ENCODE measurements at places on chromosomes 12 and 14. TPM values are rescaled to one million over a fixed set of nuclear protein-coding genes. Genes with fewer than 3 reads are reported as not detected.

The SDSL gene
- total RNA-seq, result 8.5 TPM

The SERPINA1 gene
- 9.8 TPM for total RNA-seq

The KRT72 gene
- 22.1 TPM for total RNA-seq

The TSHR gene
- total RNA-seq, result 0.36 TPM

The PIWIL1 gene
- total RNA-seq, result 16.2 TPM

The MYBPC1 gene
- total RNA-seq, result 302 TPM

DNA sequence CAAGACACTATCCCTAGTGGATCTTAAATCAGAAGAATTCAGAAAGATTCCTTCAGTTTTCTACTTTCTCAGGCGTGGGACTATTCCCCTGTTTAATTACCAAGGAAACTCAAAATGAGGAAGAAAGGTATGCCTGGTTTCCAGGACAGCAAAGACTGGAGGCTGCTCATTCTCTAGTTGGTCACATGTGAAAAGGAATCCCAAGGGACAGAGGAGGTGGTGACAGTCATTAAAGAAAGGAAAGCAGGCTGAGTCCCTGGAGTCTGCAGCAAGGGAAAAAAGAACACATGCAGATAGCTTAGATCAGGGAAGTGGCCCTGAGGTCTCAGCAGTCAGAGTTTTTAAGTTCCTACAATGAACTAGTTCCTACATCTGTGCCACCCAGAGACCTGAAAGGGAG lies 165.4 kb upstream of the CCDC198 start:
- H3K4me1 ChIP-seq, result no peaks in the 10 kb centered on the region
- no peak overlapping the region for H3K4me3 ChIP-seq

GRCh38 chr12:109744986-109745942 lies 31.6 kb downstream of the FAM222A start:
- H3K4me3 ChIP-seq, result no peak overlapping the region
- H3K4me1 ChIP-seq, result no peaks in the 10 kb centered on the region
- H3K27ac ChIP-seq, result no peak overlapping the region
- DNase-seq, result no peak
- H3K36me3 ChIP-seq, result no peaks in the 10 kb centered on the region

GRCh38 chr12:109707470-109707821 lies 6.2 kb upstream of the FAM222A start:
- no peak for DNase-seq
- H3K4me1 ChIP-seq, result no peaks in the 10 kb centered on the region
- no peak overlapping the region for H3K27ac ChIP-seq

- H3K4me1 ChIP-seq, result no peaks in the 10 kb centered on the region
- H3K27ac ChIP-seq, result peak overlapping the region; percentile 49
- no peak overlapping the region for H3K4me3 ChIP-seq
- H3K27me3 ChIP-seq, result no peaks in the 10 kb centered on the region
These were observed 79.5 kb downstream of the ETV6 start for GRCh38 chr12:11729008-11729407.

DNA sequence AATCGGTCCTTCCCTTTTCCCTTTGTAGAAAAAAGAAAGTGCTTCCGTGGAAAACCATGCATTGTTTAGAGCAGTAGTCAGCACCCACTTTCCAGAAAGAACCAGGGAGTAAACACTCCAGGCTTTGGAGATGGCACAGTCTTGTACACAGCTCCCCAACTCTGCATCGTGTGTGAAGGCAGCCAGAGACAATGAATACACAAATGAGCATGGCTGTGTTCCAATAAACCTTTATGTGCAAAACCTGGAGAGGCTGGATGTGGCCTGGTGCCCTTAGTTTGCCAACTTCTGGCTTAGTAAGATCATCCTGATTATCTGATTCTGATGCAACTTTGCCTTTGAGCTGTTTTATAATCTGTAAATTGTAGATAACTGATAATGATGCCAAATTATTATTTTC lies 463.4 kb upstream of the TMEM132C start:
- H3K4me3 ChIP-seq, result no peak overlapping the region
- H3K27ac ChIP-seq, result no peak overlapping the region
- no peaks in the 10 kb centered on the region for H3K4me1 ChIP-seq
- no peak for DNase-seq
- H3K36me3 ChIP-seq, result no peaks in the 10 kb centered on the region
- no peaks in the 10 kb centered on the region for H3K27me3 ChIP-seq

GRCh38 chr12:120497524-120498150 lies 1.7 kb downstream of the DYNLL1 start:
- peak overlapping the region; percentile 75 for H3K4me3 ChIP-seq
- no peak for DNase-seq
- no peaks in the 10 kb centered on the region for H3K27me3 ChIP-seq

GRCh38 chr12:74899031-74899829 lies 310.4 kb downstream of the KCNC2 start:
- H3K27ac ChIP-seq, result no peak overlapping the region
- H3K4me1 ChIP-seq, result no peaks in the 10 kb centered on the region
- H3K36me3 ChIP-seq, result no peaks in the 10 kb centered on the region
- no peaks in the 10 kb centered on the region for H3K27me3 ChIP-seq

DNA sequence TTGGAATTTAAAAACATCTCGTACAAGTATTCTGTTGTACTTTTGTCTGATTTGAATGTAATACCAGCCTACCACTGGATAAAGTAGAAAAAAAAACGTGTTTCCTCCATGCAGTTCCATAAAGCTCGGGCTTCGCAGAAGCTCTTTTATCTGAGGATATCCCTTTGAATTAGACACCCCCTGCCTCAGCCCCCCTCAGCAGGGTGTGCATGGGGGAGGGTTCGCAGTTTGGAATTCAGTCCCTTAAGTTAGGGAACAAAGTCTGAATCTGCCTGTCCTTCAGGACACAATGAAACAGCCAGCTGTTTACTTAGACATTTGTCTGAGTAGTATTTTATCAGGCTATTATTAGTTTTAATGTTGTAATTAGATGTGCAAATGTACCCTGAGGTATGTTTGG lies 234.0 kb upstream of the CAND1 start:
- DNase-seq, result no peak
- no peaks in the 10 kb centered on the region for H3K4me1 ChIP-seq
- H3K27ac ChIP-seq, result no peak overlapping the region

GRCh38 chr14:104341532-104342434 lies 203.4 kb downstream of the KIF26A start:
- no peak for DNase-seq
- no peaks in the 10 kb centered on the region for H3K36me3 ChIP-seq
- peaks cover 14% of the 10 kb centered on the region for H3K4me1 ChIP-seq
- H3K27me3 ChIP-seq, result no peaks in the 10 kb centered on the region

DNA sequence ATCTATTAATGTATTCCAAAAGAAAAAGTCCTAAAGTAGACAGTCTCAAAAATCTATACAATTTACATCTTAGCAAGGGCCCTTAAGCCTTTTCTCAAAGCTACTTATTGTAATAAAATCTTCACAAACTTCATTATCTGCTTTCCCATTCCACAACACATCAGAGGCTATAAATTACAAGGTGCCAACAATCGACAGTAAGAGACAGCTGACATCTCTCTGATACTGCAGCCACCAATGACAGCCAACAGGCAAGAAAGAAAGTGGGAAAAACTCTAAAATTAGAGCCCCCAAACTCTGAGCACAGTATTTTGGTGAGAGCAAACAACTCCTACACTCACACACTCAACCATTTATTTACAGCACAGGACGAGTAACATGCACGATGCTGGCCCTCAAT lies 2.2 kb downstream of the ANGEL1 start:
- no peak overlapping the region for H3K27ac ChIP-seq
- no peak for DNase-seq
- H3K4me3 ChIP-seq, result no peak overlapping the region
- no peaks in the 10 kb centered on the region for H3K4me1 ChIP-seq
- H3K27me3 ChIP-seq, result no peaks in the 10 kb centered on the region

- H3K4me3 ChIP-seq, result no peak overlapping the region
- no peaks in the 10 kb centered on the region for H3K36me3 ChIP-seq
- no peak for DNase-seq
- H3K4me1 ChIP-seq, result no peaks in the 10 kb centered on the region
- no peak overlapping the region for H3K27ac ChIP-seq
These were observed 44.3 kb upstream of the BDKRB2 start for GRCh38 chr14:96160076-96160912.

GRCh38 chr14:55448141-55448614 lies 7.8 kb upstream of the TBPL2 start:
- H3K4me1 ChIP-seq, result no peaks in the 10 kb centered on the region
- no peaks in the 10 kb centered on the region for H3K36me3 ChIP-seq
- no peaks in the 10 kb centered on the region for H3K27me3 ChIP-seq
- H3K27ac ChIP-seq, result no peak overlapping the region

- H3K27ac ChIP-seq, result no peak overlapping the region
- DNase-seq, result no peak
- no peak overlapping the region for H3K4me3 ChIP-seq
- no peaks in the 10 kb centered on the region for H3K4me1 ChIP-seq
- no peaks in the 10 kb centered on the region for H3K36me3 ChIP-seq
- H3K27me3 ChIP-seq, result no peaks in the 10 kb centered on the region
These were observed 174.1 kb upstream of the SFSWAP start for GRCh38 chr12:131536766-131537165.

DNA sequence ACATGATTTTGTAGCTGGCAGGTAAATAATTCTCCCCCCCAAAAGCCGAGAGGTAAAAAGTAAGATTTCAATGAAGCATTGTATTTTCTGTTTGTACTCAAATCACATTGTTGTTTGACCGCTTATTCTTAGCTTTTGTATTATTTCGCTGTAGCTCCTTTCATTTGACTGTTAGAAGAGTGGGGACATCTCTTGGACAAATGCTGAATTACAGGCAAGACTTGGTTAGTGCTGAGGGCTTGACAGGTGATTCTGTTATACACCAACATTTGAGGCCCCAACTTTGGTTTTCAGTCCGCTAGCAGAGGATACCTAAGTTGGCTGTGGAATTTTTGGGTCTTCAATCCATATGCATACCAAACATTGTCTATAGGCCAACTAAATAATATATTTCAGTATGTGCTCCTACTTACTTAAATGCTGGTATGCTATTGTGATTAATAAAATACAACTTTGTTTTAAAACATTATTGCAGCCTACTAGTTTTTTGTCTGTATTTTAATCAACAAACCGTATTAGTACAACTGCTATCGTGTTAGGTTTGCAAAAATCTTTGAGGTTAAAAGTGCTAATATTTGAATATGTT lies 102.2 kb downstream of the ERC1 start:
- peak; percentile 33 for DNase-seq
- no peaks in the 10 kb centered on the region for H3K36me3 ChIP-seq
- H3K27me3 ChIP-seq, result no peaks in the 10 kb centered on the region

- H3K27me3 ChIP-seq, result no peaks in the 10 kb centered on the region
- DNase-seq, result no peak
- no peaks in the 10 kb centered on the region for H3K4me1 ChIP-seq
- no peaks in the 10 kb centered on the region for H3K36me3 ChIP-seq
- no peak overlapping the region for H3K27ac ChIP-seq
These were observed 53.5 kb downstream of the RASSF9 start for GRCh38 chr12:85782711-85783110.

DNA sequence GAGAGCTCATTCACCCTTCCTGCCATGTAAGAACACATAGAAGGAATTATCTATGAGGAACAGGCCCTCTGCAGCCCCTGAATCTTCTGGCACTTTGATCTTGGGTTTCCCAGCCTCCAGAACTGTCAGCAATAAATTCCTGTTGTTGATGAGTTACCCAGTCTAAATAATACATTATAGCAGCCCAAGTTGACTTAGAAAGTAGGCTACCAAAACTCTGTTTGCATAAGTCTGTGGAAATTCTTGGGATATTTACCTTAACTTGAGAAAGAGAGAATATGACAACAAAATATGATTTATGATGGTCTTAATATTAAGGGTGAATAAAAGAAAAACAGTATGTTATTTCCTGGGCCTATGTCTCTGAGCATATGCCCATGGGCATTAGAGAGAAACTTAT lies 433.0 kb upstream of the LMO3 start:
- DNase-seq, result no peak
- no peaks in the 10 kb centered on the region for H3K36me3 ChIP-seq
- no peaks in the 10 kb centered on the region for H3K27me3 ChIP-seq
- H3K27ac ChIP-seq, result no peak overlapping the region
- no peaks in the 10 kb centered on the region for H3K4me1 ChIP-seq

DNA sequence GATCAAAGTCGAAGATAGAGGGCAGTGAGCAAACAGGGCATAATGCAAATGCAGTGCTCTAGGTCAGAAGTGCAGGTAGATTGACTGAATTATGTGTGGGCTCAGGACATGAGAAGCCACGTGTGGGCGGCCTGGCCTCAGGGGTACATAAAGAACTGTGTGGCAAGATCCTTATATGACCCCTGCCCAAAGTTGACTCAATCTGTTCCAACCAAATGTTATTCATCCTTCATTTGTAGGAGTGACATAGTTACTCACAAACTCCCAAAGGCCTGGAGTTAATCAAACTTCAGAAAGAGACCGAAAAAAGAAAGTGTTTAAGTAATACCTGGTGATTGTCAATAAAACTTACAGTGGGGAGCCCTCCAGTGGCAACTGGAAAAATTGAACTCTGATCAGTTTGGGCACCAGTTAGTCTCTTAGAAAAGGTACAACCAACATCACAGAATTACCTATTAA lies 150.4 kb upstream of the FAR2 start:
- H3K36me3 ChIP-seq, result no peaks in the 10 kb centered on the region
- no peak overlapping the region for H3K4me3 ChIP-seq
- H3K4me1 ChIP-seq, result no peaks in the 10 kb centered on the region
- H3K27me3 ChIP-seq, result no peaks in the 10 kb centered on the region

DNA sequence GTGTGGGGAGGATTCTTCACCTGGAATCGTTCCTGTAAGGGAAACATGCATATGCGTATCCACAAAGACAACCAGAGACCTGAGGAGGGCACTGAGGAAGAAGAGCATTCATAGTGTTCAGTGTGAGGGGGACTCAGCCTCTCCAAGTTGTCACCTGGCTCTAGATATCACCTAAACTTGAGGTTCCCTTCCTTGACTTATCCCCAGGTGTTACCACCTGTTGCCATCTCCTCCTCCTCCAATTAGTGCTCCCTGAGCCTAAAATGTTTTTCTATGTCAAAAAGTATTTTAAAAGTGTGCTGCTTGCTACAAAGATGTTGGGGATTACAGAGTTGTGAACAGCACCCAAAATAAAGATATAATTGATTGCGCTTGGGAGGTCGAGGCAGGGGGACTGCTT lies 41.0 kb downstream of the FMNL3 start:
- no peak overlapping the region for H3K4me3 ChIP-seq
- H3K4me1 ChIP-seq, result no peaks in the 10 kb centered on the region
- no peak overlapping the region for H3K27ac ChIP-seq
- H3K36me3 ChIP-seq, result no peaks in the 10 kb centered on the region
- H3K27me3 ChIP-seq, result no peaks in the 10 kb centered on the region

Data from prostate gland (tissue), 2 donors.